Activated naive CD4-positive, alpha-beta T cell treated with anti-CD3 and anti-CD28 coated beads for 36 hours (primary cell): ENCODE measurements at places on chromosomes 3 and 15. TPM values are rescaled to one million over a fixed set of nuclear protein-coding genes. Genes with fewer than 3 reads are reported as not detected.

The CTNNB1 gene
- total RNA-seq, result 115 TPM

The AADAC gene
- total RNA-seq, result not detected

The SLC6A6 gene
- 32.2 TPM for total RNA-seq

The REC114 gene
- total RNA-seq, result not detected
